ENCODE measurements at places on chromosomes 7 and 10. TPM values are rescaled to one million over a fixed set of nuclear protein-coding genes. Genes with fewer than 3 reads are reported as not detected.

SFTPD gene
- total RNA-seq = 3.4 TPM

CALHM2 gene
- 50.0 TPM for total RNA-seq

KEL gene
- total RNA-seq = not detected

CRHR2 gene
- total RNA-seq = not detected

GHRHR gene
- total RNA-seq = not detected

GRCh38 chr10:67794909-67795460, 43.0 kb downstream of the DNAJC12 start:
- no peak for DNase-seq

DNA sequence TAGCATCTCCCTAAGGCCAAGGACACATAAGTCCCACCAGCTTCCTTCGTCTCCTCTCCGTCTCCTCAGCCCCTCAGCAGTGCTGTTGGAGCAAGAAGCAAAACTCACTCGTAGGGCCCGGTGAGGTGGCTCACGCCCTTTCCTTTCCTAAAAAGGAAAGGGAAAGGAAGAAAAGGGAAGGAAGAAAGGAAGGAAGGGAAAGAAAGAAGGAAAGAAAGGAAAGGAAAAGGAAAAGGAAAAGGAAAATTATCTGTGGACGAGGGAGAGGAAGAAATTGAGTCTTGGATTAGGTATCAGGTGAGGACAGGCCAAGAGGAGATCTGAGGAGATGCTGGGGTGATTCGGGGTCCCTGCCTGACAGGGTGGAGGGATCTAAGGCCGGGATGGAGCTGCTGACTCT, 3.1 kb upstream of the ZNF316 start:
- no peak for DNase-seq
